ENCODE measurements at places on chromosomes 6 and 20.
A peak's percentile ranks its signal among the peaks of the same experiment; 100 is the strongest.

- no peak for DNase-seq
These were observed 169.9 kb downstream of the BCAS1 start for GRCh38 chr20:53900380-53900999.

DNA sequence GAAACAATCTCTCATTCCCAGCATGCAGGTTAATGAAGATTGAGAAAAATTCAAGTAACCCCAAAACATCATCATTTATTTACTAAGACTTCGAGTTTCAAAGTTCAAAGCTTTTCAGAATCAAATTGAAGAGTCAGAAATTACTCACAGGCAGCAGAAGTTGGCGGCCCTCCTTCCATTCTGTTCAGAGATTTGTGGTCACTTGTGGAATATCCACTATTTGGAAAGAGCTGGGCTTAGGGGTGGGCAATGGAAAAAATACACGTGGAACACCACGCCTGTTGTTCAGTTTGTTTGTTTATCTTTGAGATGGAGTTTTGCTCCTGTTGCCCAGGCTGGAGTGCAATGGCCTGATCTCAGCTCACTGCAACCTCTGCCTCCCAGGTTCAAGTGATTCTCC lies 108.6 kb upstream of the NAA20 start:
- DNase-seq: no peak

DNA sequence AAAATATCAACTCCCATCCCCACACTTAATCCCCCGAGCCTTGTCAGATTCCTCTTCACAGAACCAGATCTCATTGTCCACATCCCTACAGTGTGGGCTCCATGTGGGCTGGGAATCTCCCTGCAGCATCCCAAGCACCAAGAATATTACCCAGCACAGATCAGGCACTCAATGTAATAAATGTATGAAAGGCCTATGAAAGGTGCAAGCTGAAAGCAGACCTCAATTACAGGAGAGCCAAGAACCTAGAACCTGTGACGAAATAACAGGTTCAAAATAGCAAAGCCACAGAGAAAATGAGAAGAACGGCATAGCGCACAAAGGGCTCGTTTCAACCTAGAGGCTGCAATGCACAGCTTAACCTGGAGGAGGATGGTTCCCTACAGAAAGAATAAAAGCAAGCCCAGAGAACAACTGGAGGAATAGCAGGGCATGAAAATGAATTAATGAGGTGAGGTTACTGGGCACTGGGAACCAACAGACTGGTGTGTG lies 3.1 kb downstream of the SLC23A2 start:
- DNase-seq: no peak

GRCh38 chr6:52788478-52788877 lies 15.1 kb downstream of the GSTA1 start:
- no peak for DNase-seq

- no peak for DNase-seq
These were observed 117.5 kb downstream of the KCNQ5 start for GRCh38 chr6:72739368-72739779.

- no peak for DNase-seq
These were observed 50.4 kb downstream of the MTHFD1L start for GRCh38 chr6:150915880-150916265.

DNA sequence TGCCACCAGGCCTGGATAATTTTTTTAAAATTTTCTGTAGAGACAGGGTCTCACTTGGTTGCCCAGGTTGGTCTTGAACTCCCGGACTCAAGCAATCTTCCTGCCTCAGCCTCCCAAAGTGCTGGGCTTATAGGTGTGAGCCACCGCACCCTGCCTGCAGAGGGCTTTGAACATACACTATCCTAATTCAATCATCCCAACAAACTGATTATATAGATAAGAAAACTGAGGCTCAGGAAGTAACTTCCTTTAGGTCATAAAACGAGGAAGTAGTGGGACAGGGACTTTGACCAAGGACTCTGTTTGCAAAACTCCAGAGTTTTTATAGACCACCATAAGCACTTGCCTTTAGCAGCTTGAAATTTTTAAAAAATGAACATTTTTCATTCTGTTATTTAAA lies 5.0 kb upstream of the BANF2 start:
- no peak for DNase-seq

- no peak for DNase-seq
These were observed 87.0 kb downstream of the ZMYND8 start for GRCh38 chr20:47269309-47270165.

DNA sequence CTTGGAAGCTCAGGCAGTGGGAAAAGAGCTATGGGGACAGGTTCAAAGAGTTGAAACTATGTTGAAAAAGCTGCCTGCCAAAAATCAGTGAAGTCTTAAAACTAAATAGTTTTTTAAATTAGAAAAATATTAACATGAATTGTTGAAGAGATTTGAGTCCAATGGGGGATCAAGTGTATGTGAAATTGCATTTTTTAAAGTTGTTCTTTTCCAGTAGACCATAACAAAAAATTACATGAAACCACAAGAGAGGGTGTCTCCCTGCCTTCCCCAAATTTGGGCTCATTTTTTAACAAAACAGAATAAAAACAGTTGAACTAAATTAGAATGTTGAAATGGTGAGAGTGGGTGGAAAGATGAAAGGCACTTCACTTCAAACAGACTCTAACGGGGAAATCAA lies 31.5 kb upstream of the COL10A1 start:
- no peak for DNase-seq

DNA sequence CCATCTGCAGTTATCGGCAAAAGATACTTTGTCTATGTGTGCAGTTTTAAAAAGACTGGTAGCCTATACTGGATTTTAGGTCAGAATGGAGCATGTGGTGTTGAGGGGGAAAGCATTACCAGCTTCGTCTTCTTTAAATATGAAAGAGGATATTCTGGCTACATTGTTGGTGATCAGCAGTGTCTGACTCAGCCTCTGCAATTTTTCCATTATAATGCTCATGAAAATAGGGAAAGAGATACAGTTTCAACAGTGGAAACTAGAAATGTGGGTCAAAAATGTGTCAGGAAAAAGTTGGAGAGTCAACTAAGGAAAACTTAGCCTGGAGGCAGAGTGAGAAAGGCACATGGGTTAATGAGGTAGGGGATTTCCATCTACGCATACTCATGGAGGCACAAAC lies 45.2 kb downstream of the HDGFL1 start:
- DNase-seq: no peak

GRCh38 chr20:53580376-53581111 lies 13.1 kb downstream of the ZNF217 start:
- DNase-seq: no peak

DNA sequence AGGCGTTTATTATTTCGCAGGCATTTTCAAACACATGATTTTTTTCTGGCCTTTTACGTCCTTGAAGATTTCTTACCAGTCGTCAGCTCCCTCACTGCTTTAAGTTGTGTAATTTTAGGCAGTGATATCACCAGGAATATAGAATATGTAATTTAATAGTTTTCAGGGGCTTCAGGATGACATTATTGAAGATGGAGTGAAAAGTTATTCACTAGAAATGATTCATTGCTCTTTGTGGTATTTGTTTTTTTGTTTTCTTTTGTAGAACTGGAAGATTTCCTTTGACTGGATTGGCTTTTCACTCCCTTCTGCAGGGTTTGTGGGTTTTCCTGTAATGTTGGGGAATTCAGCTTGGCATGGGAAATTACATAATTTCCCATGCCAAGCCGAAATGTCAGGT lies 2.0 kb downstream of the LRRC1 start:
- DNase-seq: no peak

DNA sequence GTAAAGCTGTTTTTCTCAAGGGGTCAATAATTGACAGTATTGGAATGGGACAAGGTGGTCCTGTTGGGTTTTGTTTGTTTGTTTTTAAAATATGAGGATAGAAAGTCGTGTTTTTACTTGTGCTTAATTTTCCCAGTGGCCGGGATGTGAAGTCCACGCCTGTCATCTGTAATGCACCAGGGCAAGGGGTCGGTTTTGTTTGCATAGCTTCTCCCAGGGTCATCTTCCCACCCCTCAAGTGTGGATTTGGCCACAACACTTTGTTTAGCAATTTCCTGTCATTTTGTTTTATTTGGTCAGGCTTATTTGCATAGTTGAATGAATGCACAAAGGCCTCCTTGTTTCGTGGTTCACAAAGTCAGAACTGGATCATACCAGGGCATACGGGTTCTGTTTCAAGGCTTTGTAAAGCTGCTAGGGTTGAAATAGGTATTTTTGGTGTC lies 29.8 kb downstream of the SYNJ2 start:
- DNase-seq: no peak

DNA sequence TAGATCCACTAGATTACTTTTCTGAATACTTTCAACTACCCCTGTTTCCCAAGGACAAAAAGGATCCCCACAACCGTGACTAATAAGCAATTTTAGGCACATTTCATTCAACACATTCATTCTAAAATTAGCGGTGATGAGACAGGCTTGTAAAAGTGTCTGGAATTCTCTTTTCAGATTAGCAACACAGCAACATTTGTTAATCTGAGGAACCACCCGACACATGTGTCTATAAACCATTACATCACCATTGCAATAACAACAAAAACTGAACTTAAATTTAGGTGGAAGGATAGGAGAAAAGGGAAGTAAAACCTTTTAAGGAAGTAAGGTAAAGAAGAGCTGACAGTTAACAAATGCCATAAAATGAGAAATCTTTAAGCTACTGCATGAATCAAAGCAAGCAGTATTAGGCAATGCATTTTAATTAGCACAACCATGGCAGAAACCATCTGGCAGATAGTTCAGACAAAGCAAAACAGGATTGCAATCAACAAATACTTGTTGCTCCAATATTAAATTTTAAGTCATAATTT lies 49.1 kb downstream of the MAP3K7 start:
- DNase-seq: no peak

GRCh38 chr6:9025228-9025627 lies 589.9 kb upstream of the SLC35B3 start:
- DNase-seq: no peak

- no peak for DNase-seq
These were observed 2.0 kb upstream of the TPBG start for GRCh38 chr6:82361631-82362030.

DNA sequence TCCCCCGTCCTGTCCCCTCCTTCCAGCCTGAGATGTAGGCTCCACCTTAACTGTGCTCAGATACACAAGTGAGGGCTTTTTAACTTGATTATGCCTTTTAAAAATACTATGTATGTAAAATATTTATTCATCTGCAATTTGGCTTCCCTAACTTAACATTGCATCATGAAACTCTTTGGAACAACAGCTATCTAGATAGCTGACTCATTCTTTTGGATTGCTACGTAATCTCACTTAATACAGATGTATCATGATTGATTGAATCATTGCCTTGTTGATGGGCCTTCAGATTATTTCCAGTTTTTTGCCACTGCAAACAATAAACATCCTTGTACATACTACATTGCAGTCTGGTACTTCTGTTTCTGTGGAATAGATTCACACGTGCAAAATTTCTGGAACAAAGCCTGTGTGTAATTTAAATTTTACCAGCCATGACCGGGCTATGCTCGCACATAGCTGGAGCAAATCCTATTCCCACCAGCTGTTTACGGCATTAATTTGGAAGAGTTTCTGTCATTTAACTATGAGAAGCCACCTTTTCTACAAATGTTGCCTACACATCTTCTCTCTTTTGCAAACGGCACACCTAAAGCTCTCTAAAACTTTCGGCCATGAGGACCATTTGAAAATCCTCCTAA lies 6.5 kb downstream of the PRND start:
- DNase-seq: no peak

GRCh38 chr20:53916173-53916512 lies 154.3 kb downstream of the BCAS1 start:
- DNase-seq: no peak

DNA sequence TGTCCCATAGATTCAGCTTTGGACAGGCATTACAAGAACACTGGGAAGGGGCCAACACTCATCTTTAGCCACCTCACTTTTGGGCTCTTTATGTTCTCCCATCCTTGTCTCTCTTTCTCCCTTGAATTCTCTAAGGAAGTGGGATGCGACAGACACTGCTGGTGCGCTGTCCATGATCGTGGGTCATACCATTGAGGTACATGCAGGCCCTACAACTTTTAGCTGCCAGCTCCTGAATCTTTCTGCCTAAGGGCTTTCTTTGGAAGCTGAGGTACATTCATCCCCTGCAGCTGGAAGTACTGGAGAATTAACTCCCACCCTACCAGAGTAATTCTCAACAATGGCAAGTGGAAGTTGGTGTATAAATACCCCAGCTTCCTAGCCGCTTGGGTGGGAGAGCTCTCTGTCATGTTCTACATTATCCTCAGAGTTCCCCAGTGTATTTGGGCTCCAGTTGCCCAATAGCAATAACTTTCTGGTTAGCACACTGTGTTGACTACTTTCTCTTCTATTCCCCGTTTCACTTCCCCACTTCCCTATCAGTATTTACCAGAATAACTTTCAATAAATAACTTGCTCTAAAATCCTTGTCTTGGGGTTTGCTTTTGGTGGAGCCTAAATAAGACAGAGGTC lies 309.4 kb upstream of the RNF24 start:
- no peak for DNase-seq

- no peak for DNase-seq
These were observed 546.9 kb downstream of the HACE1 start for GRCh38 chr6:104312851-104313250.

DNA sequence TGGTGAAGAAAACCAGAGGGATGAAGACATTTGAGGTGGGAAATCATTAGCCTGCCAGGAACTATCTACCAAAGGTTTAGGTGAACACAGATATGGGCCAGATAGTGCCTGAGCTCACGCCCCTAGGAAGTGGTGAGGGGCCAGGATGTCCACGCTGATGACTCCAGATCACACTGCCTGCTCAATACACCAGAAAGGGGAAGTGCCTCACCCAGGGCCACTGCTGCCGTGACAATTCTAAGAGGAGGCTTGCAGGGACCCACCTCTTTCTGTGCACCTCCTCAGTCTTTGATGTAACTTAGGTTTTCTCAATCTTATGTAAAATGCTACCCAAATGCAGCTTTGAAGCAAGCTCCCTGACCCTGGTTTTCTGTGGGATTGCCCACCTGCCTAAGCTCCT lies 5.4 kb upstream of the RAB44 start:
- DNase-seq: no peak

DNA sequence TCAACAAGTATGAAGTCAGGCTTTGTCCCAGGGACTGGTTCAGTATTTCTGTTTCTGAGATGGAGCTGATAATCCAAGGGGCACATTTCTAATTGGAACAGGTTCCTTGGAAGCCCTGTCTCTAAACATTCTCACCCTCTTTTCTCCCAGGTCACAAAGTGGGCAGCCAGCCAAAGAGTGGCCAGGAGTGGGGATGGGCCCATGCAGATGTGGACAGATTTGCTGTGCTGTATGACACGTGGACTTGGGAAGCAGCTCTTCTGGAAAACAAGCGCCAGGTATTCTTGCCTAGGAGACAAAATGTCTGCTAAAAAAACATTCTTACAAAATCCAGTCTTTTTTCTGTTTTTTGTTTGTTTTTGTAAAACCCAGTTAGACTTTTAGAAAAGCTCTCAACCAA lies 140.2 kb downstream of the CD164 start:
- no peak for DNase-seq

DNA sequence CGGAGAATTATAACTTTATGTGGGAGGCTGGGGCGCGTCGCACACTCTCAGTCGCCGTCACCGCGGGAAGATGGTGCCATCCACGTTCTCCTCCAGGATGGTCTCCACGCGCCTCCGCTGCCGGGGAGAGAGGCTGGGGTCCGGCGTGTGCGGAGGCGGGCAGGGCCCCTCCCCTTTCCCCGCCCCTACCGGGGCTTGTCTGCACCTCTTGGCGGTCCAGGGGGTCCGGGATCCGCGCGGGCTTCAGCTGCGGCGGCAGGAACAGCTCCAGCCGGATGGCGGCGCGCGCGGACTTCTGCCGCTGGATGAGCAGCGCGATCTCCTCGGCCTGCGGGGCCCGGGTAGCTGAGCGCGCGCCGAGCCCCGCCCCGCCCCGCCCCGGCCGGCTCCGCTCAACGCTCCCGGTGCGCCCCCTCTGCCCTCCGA lies 807 bp downstream of the LKAAEAR1 start:
- DNase-seq: peak; percentile 43

GRCh38 chr6:89828988-89829471 lies 650 bp upstream of the CASP8AP2 start:
- DNase-seq: no peak

All from stimulated activated CD8-positive, alpha-beta memory T cell treated with anti-CD3 and anti-CD28 coated beads, Interleukin-4, amount 100 ng/mL, for 1 hour (primary cell).